ENCODE measurements at places on chromosomes 7 and 10.

DNA sequence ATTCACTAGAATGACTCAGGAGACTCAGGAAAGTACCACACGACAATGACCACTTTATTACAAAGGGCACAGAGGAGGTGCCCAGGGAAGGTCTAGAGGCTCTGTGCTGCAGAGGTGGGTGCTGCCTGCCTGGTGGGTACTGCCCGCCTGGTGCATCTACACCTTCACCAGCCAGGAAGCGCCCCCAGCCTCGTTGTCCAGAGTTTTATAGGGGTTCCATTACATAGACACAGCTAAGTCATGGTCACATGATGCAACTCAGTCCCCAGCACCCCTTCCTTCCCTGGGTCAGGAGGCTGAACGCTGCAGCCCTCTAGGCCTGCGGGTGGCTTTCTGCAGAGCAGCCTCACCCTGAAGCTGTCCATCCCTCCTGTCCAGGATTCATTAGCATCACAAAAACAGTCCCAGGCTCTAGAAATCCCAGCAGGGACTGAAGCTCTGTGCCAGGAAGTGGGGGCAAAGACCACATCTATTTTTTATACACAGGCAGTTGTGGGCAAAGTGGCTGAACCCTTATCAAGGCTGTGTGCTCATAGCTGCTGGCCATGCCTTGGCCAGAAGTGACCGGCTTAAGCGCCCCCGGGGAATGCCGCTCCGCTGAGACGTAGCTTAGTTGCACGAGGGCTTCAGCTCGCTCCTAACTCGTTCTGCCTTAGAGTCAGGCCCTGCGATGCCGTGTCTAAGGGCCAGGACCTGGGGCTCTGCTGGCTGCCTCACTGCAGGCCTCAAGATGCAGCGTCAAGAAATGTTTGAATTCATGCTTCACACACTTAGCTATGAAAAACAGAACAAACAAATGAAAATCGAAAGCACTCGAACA is 219.0 kb downstream of the GLRX3 start:
- DNase-seq = no peak

GRCh38 chr10:125662584-125662983 is 20.4 kb downstream of the TEX36 start:
- DNase-seq = no peak

GRCh38 chr7:37109843-37110242 is 338.8 kb downstream of the ELMO1 start:
- no peak for DNase-seq

DNA sequence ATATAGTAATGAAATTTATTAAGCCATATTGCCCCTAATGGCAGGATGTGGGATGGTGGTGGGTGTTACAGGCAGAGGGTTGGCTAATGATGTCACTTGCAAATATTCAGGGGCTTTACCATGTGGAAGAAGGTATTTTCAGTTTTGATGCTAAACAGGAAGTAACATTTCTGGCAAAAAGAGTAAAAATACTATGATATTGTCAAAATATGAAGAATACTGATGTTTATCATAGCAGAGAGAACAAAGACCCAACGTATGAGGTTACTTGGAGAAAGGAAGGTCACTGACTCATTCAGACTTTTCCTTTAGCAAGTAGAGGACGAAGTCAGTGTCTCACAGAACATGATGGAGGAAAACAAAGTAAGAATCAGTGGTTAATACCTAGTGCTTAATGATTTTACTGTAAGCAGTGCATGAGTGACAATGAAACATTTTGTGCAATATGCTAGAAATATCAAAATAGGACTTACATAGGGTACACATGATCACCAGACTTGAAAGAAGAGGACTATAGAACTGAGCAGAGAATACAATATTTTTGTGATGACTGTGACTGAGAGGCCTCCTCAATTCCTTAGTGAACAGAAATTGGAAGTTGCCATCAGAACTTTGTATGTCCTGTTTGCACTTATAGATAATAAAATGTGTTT is 89.7 kb upstream of the STEAP4 start:
- no peak for DNase-seq

DNA sequence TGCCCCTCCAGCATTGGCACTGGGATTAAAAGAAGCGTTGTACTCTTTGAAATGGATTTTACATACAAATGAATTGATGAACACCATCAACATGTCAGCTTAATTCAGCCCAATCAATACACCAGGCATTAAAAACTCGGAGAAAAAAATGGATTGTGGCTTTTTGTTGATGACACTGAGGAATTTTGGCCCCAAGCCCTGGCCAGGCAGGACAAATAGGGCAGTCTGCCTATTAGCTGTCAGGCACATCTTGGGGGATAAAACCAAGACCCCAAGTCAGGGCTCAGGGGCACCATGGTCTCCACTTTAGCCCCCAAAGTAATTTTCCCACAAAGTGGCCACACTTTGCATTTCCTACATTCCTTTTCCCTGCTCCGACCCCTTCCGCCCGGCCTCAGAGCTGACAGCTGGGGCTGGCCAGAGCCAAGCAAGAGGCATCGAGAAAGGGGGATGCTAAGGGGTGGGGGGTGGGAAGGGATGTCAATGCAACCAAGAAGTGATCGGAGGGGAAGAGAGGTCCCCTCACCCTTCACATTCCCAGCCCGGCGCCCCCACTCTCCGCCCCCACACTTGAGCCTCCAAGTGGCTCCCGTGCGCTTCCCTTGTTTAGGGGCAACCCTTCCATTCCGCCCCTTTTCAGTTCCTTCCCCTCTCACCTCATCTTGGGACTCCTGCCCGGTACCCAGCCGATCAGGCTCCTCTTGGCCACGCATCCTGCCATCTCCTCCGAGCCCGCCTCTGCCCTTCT is 711 bp downstream of the HIP1 start:
- DNase-seq = peak; percentile 37

DNA sequence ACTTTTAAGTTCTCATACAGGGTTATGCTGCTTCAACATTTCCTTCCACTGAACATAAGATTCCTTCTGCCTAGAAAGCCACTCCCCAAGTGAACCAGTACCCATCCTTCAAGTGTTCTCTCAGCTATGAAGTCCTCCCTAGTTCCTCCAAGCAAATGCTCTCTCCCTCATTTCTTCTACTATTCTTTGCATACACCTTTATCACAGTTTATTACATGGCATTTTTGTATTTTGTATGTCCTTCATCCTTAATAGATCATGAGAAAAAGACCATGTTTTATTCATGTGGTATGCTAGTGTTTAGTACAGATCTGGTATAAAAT is 1.9 kb downstream of the SYPL1 start:
- no peak for DNase-seq

DNA sequence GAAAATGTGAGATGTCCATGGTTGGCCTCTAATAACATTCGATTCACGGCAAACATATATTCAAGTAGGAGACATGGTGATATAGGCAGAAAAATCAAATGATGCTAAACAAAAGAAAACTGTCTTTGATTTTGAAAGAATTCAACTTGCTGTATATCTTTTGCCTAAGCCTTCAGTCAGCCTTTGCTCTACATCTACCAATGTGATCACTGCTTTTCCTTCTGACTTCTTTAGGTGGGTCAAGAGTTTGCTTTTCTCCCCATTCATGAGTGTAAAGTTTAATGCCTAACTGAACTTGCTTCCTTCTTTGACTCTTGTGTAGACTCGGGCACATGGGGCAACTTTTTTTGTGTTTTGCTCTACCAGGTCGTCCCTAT is 417 bp upstream of the HIF1AN start:
- no peak for DNase-seq
